Stimulated activated CD4-positive, alpha-beta T cell treated with anti-CD3 and anti-CD28 coated beads, Interleukin-1b, Interleukin-23, amount 100 ng/mL, for 48 hours (primary cell): ENCODE measurements at places on chromosomes 16 and 17.

DNA sequence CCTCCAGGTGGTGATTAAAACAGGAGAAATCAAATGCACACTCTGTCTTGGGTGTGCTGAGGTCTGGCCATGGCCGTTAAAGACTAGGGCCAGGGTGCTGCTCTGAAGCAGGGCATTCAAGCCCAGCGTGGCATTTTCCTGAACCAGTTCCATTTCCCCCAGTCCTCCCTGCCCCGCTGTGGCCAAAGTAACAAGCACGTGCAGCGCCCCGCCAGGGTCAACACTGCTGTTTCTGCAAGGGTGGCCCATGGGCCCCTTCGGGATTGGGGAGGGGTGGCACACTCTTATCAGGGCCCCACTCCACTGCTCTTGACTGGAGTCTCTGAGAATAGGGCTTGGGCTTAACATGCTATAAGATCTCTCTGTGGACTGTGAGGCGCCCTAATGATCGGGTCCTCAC lies 72.9 kb downstream of the IL21R start:
- no peak for DNase-seq

DNA sequence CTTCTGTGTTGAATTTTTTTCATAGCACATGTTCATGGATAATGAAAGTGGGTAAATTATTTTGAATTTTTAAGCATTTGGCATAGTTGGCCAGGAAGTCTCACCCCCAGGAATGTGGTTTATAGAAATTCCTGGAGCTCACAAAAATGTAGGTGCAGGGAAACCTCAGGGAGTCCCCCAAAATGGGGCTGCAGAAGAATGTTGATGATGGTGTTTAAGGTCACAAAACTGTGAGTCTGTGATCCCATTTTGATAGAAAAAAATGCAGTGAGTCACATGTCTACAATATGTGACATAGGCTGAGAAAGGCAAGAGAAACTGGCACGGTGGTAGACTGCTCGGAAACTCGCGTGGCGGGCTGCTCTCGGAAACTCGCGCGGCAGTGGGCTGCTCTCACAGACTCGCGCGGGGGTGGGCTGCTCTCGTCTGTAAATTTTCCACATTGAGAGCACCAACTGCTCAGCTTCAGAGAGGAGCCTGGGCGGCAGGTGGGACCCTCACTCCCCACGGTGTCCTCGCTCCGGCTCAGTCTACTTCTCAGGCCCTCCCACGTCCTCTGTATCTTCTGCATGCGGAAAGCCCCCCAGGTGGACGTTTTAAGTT lies 18.7 kb upstream of the MC1R start:
- no peak for DNase-seq

GRCh38 chr16:57577691-57578224 lies 35.3 kb downstream of the ADGRG5 start:
- no peak for DNase-seq

GRCh38 chr16:89600956-89601355 lies 12.5 kb upstream of the DPEP1 start:
- no peak for DNase-seq

GRCh38 chr16:67932462-67932840 lies 789 bp upstream of the CTRL start:
- DNase-seq = no peak

GRCh38 chr17:38867179-38867967 lies 2.5 kb upstream of the LASP1 start:
- peak; percentile 79 for DNase-seq

- DNase-seq = peak; percentile 48
Measured at GRCh38 chr17:81412490-81413093, 17.3 kb downstream of the BAHCC1 start.

DNA sequence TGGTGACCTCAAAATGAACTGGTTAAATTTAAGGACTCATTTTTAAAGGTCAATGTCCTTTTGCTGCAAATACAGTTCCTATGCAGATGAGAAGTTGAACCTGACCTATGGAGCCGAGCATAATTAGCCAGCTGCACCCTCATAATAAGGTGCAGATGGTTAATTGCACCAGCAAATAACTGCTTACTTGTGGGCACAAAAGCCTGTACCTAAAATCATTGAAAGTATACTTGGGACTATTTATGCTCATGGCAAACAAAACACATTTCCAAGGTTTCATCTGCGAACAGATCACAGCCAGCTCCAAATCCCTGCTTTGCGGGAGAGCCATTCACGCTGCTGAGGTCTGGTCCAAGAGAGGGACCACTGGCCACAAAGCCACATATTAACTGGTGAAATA lies 13.0 kb downstream of the HYDIN start:
- no peak for DNase-seq

DNA sequence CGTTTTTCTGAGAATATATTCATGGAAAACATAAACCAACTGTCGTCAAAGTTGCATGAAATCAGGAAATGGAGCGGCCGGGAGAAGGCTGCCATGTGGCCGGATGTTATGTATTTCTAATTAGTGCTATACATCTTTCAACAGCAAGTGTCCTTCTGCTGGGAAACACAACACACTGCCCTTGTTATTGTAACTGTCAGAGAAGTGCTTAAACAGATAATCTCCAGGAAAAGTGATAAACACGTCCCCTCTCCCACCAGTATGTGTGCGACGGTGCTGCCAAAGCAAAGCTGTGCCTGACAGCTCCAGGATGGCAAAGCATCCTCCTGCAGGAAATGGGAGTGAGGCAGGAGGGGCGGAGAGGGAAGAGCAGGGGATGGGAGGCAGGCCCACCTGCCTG lies 111.8 kb downstream of the SMG6 start:
- DNase-seq = no peak

DNA sequence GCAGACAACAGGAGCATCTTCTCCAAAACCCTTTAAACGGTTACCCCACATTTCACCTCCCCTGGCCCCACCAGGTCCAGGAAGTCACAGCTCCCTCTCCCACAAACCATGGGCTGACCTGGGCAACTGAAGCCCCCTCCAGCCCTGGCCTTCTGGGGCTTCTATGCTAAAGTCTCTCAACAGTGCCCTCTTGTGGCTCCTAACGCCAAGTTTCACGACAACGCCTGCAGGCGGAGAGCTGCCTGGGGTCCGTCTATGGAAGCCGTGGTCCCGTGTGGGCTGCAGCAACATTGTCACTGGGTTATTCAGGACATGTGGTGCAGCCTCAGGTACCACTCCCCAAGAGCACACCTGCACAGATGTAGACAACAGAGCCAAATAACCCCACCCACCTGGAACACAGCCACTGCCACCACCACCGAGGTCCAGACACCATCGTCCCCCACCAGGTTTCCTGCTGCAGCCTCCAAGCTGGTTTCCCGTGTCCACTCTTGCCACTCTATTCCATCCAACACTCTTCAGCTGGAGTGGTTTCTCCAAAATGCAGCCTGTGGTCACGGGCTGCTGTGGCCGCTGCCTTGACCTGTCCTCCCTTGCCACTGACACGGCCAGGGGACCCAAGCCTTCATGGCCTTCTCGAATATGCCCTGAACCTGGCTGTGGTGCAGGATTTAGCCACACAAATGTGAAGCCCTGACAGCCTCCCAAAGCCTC lies 19.1 kb downstream of the C16orf95 start:
- DNase-seq = peak; percentile 20

DNA sequence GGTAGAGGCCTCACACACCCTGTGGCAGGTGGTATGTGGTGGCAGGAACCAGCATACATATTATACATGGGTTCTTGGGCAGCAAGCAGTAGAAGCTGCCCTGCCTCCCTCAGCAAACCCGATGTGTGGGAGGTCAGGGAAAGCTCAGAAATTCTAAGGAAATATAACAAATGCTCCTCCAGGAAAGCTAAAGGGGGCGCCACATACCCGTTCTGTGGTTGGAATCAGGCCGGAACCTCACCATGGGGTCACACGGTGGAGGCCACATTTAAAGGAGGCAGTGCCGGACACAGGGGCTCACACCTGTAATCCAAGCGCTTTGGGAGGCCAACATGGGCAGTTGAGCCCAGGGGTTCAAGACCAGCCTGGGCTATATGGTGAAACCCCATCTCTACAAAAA lies 12.4 kb upstream of the KATNB1 start:
- no peak for DNase-seq

DNA sequence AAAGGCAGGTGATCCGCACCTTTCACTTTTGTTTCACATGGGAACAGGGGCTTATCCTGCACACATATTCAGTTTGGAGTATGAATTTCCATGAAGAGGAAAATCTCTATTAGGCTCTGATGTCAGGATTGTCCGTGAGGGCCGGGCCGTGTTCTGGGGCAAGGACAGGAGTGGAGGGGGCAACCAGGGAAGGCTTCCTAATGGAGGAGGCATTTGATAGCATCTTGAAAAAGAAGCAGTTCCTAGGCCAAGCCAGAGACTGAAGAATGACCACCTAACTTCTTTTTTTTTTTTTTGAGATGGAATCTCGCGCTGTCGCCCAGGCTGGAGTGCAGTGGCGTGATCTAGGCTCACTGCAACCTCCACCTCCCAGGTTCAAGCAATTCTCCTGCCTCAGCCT lies 174.2 kb downstream of the SEC14L1 start:
- DNase-seq = no peak

DNA sequence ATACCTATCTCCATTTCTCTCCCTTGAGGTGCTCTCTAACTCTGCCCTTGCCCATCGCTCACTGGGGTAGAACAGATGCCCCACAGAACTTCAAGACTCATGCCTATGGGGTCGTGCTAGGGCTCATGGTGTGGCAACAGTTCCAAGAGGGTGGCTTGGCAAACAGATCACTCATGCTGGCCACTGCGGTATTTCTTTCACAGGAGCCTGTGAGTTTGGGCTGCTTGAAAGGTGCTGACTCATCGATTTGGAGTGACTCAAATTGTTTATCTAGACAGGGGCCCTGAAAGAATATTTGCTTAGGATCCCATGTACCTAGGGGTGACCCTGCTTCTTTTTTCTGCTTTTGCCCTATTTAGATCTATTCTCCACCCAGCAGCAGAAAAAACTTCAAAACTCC lies 69.9 kb downstream of the IRX5 start:
- DNase-seq = no peak

DNA sequence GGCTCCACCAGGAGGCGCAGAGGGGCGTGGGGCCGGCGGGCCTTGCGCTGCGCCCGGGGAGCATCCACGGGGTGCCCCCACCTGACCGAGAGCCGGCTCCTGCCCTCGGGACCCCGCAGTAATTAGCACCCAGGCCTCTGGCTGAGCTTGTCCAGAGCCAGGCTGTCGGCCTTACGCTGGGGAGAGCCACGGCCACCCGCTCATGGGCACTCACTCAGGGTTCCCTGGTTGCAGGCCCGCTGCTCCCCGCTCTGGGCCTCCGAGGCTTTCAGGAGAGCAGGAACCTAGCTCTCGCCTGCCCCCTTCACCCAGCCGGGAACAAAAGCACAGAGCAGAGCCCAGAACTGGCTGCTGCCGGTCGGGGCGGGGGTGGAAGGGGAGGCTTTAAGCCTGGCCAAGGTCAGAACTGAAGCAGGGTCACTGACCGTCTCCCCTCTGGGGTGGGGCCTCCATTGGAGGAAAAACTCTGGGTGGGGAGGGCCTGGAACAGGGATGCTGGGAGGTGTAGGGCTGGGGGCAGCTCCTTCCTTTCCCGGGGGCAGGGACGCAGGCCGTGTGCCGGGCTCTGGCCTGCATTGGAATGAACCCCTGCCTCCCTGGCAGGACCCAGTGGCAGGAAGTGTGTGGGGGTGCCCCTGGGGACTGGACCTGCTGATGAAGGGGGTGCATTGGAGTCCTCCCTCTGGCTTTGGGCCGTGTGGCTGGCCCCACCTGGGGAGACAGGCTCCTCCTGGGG lies 12.3 kb downstream of the GLIS2 start:
- DNase-seq = peak; percentile 67

DNA sequence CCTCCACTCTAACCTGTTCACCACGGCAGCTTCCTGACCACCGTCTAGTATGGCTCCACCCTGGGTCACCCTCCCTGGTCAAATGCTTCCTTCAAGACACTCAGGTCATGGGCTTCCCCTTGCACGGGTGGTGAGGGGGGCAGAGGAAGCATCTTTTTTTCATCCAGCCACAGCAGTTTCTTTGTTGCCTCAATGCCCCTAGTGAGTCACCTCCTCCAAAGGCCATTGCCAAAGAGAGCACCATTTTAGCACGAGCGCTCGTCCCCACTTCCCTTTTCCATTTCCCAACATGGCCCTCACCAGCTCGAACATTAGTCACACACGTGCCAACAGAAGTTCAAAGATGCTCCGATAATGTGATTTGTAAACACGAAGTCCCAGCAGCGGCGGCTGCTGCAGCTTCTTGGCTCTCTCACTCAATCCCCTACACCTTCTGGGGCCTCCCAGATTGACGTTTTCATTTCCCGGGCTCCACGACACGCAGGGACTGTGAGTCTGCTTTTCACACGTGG lies 134.6 kb downstream of the GAS7 start:
- DNase-seq = no peak

- DNase-seq = no peak
Measured at GRCh38 chr16:56982695-56983094, 6.7 kb upstream of the NLRC5 start.

- no peak for DNase-seq
Measured at GRCh38 chr16:17331071-17331607, 139.6 kb downstream of the XYLT1 start.

DNA sequence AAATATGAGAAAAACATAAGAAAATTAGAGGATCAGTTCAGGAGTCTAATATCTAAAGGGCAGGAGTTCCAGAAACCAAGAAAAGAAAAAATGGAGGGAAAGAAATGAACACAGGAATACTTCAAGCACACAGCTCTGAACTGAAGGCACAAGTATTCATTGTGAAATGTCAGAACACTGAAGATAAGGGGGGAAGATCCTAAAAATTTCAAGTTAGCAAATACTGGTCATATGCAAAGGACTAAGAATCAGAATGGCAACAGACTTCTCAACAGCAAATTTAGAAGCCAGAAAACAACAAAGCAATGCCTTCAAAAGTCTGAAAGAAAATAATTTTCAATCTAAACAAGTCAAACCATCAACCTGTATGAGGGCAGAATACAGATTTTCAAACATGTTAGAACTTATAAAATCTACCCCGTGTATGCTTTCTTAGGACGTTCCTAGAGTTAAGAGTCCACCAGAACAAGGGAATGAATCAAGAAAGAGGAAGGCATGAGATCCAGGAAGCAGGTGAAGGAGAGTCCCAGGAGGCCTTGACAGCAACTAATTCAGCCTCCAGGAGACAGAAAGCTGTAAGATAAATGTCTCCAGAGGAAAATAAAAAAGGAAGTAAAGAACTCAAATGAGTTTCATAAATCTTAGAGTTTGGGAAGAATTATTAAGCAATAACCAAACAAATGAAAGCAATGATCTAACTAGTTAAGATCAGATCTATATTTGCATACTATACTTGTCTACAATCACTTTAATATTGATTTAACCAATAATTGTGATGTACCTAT lies 2.8 kb downstream of the BRD7 start:
- DNase-seq = no peak

DNA sequence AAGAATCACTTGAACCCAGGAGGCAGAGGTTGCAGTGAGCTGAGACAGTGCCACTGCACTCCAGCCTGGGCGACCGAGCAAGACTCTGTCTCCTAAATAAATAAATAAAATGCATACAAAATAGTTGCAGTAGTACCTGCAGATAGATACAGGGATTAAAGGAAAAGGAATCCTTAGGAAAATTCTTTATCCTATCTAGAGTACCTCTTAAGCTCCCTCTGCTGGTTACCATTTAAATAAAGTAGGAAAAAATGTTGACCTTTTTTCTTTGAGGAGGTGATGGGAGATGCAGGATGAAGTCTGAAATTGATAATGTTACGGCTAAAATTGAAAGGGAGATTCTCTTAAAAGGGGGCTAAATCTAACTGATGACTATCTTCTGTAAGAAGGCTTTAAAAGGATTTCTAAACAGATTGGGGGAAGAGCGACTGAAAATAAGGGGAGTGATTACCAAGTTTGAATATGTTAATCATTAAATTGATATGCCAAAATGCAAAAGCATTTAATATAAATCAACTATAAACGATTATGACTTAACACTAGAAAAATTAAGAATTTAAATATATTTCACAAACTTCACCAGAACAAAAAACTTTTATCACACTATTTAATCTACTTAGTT lies 29.4 kb downstream of the C16orf87 start:
- DNase-seq = no peak
